ENCODE measurements at places on chromosomes 4 and X.

GRCh38 chr4:80196259-80196921 is 913 bp upstream of the PRDM8 start:
- peaks cover 28% of the 10 kb centered on the region for H3K4me1 ChIP-seq
- H3K27ac ChIP-seq, result no peak overlapping the region
- peaks cover 100% of the 10 kb centered on the region for H3K27me3 ChIP-seq

DNA sequence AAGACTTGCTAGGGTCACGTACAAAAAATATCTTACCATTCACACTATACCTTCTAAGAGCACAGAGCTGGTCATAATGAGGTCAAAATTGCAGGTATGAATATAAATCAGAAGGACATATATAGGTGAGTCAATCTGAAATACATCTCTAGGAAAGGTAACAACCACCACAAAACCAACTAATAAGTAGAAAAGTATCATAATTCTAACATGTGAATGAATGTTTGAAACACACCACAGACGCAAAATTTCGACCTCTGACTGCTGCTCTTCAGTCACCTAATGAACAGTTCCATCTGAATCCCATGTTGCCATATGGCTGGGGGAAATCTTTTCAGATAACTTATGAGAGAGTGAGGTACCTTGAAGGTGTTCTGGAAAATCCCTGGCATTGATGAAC is 22.1 kb downstream of the STAP1 start:
- H3K27me3 ChIP-seq, result no peaks in the 10 kb centered on the region
- H3K4me3 ChIP-seq, result no peak overlapping the region
- H3K4me1 ChIP-seq, result no peaks in the 10 kb centered on the region
- no peak overlapping the region for H3K27ac ChIP-seq

- no peak overlapping the region for H3K4me3 ChIP-seq
- H3K27ac ChIP-seq, result no peak overlapping the region
- DNase-seq, result no peak
Observed at GRCh38 chr4:88533937-88534750, 10.6 kb upstream of the PYURF start.

GRCh38 chr4:128009428-128009827 is 44.2 kb downstream of the ABHD18 start:
- H3K4me3 ChIP-seq, result no peak overlapping the region
- H3K27me3 ChIP-seq, result no peaks in the 10 kb centered on the region
- no peaks in the 10 kb centered on the region for H3K36me3 ChIP-seq
